SJSA1 (cell line): ENCODE measurements at places on chromosomes 5 and 9. TPM values are rescaled to one million over a fixed set of nuclear protein-coding genes. Genes with fewer than 3 reads are reported as not detected.

TMEM171 gene
- 4.5 and 8.4 TPM in 2 replicates for total RNA-seq

RLN1 gene
- total RNA-seq = not detected in 2 replicates

DNA sequence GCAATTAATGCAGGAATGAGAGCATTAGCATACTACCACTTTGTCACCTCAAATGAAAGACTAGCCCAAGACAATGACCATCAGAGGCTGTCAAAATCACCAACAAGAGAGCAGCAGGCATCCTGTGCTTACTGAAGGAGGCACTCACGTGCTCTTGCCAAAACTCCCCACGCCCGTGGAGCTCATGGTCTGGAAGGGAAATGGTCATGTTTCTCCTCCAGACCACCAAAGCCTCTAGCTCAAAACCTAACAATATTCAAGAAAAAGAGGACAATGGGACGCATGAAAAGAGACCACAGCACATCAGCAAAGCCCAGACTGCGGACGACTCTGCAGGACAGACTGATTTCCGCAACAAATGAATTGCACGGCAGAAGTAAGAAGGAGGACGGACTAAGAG lies 12.8 kb downstream of the AKNA start:
- H3K4me1 ChIP-seq = no peaks in the 10 kb centered on the region
- no peak for DNase-seq
- no peaks in the 10 kb centered on the region for H3K27me3 ChIP-seq
- H3K36me3 ChIP-seq = peaks cover 7% of the 10 kb centered on the region; the same call in 1 of the 2 replicates
- no peak overlapping the region for H3K4me3 ChIP-seq

DNA sequence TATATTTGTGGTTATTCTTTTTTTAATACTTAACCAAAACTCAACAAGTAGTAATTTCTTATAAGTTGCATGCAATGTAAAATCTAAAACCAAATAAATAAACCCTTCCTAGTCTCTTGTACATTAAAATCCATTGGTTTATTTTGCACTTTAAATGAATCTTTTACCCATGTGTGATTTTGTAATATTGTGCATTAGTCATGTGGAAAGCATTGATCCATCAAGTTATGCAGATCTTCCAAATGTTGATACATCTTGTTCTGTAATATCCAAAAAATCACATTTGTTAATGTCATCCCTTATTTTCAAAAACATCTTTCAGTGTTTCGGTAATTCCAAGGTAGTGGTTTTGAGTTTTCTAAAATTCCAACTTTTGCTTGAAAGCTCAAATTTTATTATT lies 63.3 kb downstream of the CWC27 start:
- H3K27ac ChIP-seq = no peak overlapping the region
- 0 out of 2 replicates have a peak, but pooled peaks cover 2% of the 10 kb centered on the region for H3K4me1 ChIP-seq
- no peaks in the 10 kb centered on the region for H3K36me3 ChIP-seq
- no peaks in the 10 kb centered on the region for H3K27me3 ChIP-seq

DNA sequence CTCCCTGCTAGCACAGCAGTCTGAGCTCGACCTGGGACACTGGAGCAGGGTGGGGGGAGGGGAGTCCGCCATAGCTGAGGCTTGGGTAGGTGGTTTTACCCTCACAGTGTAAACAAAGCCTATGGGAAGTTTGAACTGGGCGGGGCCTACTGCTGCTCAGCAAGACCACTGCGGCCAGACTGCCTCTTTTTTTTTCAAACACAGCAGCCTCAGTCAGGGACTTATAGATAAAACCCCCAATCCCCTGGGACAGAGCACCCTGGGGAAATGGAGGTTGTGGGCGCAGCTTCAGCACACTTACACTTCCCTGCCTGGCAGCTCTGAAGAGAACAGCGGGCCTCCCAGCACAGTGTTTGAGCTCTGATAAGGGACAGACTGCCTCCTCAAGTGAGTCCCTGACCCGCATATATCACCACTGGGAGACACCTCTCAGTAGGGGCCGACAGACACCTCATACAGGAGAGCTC lies 151.1 kb upstream of the APC start:
- DNase-seq = no peak
- no peak overlapping the region for H3K4me3 ChIP-seq
- no peaks in the 10 kb centered on the region for H3K36me3 ChIP-seq
- no peaks in the 10 kb centered on the region for H3K4me1 ChIP-seq
- H3K27ac ChIP-seq = no peak overlapping the region
- H3K27me3 ChIP-seq = no peaks in the 10 kb centered on the region

GRCh38 chr9:35424356-35425352 lies 65.3 kb upstream of the RUSC2 start:
- no peaks in the 10 kb centered on the region for H3K4me1 ChIP-seq
- no peaks in the 10 kb centered on the region for H3K36me3 ChIP-seq

DNA sequence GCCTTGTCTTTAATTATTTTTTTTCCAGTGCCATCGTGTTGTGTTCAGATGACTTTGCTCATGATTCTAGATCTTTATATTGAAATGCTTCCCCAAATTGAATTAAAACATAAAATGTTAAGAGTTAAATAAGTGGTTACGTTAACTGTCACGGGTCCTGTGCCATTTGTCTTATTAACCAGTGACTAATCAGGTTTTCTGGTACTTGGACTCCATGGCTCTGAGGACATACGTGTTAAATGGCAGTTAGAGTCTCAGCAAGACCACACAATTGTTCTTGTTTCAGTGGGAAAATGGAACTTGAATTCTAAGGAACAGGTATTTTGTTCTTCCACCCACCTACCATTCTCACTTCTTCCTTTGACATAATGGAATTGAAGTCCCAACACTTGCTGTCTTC lies 32.8 kb downstream of the ENTREP1 start:
- no peaks in the 10 kb centered on the region for H3K36me3 ChIP-seq
- H3K4me1 ChIP-seq = no peaks in the 10 kb centered on the region
- DNase-seq = no peak
- H3K4me3 ChIP-seq = no peak overlapping the region
- H3K27me3 ChIP-seq = no peaks in the 10 kb centered on the region; the same call in 1 of the 2 replicates

GRCh38 chr9:79195879-79196278 lies 375.9 kb upstream of the TLE4 start:
- H3K36me3 ChIP-seq = no peaks in the 10 kb centered on the region
- H3K27ac ChIP-seq = no peak overlapping the region
- no peak for DNase-seq
- H3K27me3 ChIP-seq = no peaks in the 10 kb centered on the region

GRCh38 chr5:163533223-163533622 lies 27.8 kb downstream of the MAT2B start:
- H3K4me1 ChIP-seq = no peaks in the 10 kb centered on the region
- peaks cover 5% of the 10 kb centered on the region for H3K27me3 ChIP-seq
- no peak overlapping the region for H3K27ac ChIP-seq
- DNase-seq = no peak
- H3K4me3 ChIP-seq = no peak overlapping the region

- H3K27me3 ChIP-seq = no peaks in the 10 kb centered on the region
- no peaks in the 10 kb centered on the region for H3K36me3 ChIP-seq
- H3K27ac ChIP-seq = no peak overlapping the region
Observed at GRCh38 chr9:9305600-9305999, 1307.2 kb downstream of the PTPRD start.

DNA sequence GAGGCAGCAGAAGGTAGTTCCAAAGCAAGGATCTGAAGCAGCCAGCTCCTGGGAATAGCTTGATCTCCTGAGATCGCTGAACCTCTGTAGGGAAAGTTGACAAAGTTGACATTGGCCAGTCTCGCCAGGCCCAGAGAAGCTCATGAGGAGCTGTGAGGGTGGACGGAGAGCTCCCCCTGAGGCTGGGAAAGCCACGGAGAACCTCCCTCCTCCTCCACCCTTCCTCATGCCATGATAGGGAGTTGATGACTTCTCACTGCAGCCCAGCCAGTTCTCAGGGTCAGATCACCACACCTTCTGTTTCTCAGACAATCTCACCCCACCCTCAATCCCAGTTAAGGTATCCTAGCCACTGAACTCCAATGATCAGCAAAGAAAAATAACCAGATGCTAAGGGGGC lies 30.4 kb upstream of the KCNV2 start:
- H3K4me3 ChIP-seq = no peak overlapping the region
- no peak overlapping the region for H3K27ac ChIP-seq
- no peaks in the 10 kb centered on the region for H3K4me1 ChIP-seq
- H3K27me3 ChIP-seq = no peaks in the 10 kb centered on the region

DNA sequence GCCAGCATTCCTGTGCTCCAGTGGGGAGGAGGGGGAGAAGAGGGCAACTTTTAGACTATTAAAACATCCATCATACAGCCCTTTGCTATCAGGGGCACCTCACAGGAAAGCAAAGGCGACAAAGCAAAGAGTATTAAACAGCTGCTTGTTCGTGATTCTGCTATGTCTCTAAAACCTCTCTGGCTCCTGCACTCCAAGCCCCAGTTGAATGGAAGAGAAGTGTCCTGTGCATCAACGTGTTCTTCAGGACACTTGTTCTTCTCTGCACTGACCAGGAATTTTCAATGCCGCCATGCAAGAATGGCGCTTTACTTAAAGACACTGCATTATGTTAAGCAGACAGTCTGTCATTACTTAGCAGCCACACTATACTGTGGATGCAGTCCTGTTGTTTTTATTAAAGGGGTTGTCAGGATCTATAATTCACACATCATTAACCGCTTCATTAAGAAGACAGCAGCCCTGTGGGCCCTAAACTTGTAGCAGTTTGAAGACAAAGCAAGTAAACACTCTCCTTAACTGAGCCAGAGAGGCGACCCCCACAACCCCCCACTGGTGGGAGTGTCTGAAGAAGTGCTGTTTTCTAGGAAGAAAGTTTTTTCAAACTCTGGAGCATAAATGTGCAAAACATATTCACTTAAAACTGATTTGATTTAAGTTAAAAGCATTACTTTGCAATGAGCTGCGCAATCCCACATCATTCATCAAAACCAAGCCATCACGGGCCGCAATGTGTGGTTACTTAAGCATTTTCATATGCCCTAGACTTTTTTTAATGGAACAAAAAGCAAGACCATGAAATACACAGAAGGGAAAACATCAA lies 164.5 kb downstream of the ZNF608 start:
- H3K27ac ChIP-seq = no peak overlapping the region
- no peak overlapping the region for H3K4me3 ChIP-seq
- H3K27me3 ChIP-seq = no peaks in the 10 kb centered on the region
- H3K36me3 ChIP-seq = no peaks in the 10 kb centered on the region

GRCh38 chr5:132808448-132808847 lies 4.7 kb upstream of the SOWAHA start:
- peaks cover 9% of the 10 kb centered on the region for H3K4me1 ChIP-seq
- no peak overlapping the region for H3K4me3 ChIP-seq
- H3K36me3 ChIP-seq = no peaks in the 10 kb centered on the region
- DNase-seq = no peak
- no peak overlapping the region for H3K27ac ChIP-seq

GRCh38 chr5:147483961-147484707 lies 25.7 kb downstream of the DPYSL3 start:
- H3K4me1 ChIP-seq = peaks cover 44% of the 10 kb centered on the region
- peak overlapping the region; percentile 93 for H3K27ac ChIP-seq
- H3K27me3 ChIP-seq = no peaks in the 10 kb centered on the region
- no peaks in the 10 kb centered on the region; the same call in 1 of the 2 replicates for H3K36me3 ChIP-seq
- DNase-seq = peak; percentile 89

GRCh38 chr5:169467041-169467771 lies 116.4 kb upstream of the SPDL1 start:
- DNase-seq = no peak
- H3K4me3 ChIP-seq = no peak overlapping the region
- no peaks in the 10 kb centered on the region for H3K36me3 ChIP-seq

DNA sequence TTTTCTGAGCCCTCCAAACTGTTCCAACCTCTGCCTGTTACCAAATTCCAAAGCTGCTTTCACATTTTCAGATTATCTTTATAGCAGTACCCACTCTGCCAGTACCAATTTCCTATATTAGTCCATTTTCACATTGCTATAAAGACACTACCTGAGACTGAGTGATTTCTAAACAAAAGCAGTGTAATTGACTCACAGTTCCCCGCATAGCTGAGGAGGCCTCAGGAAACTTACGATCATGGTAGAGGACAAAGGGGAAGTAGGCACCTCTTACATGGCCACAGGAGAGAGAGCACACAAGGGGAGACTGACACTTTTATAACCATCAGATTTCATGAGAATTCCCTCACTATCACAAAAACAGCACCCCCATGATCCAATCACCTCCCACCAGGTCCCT lies 105.0 kb downstream of the DTWD2 start:
- no peaks in the 10 kb centered on the region for H3K27me3 ChIP-seq
- no peak overlapping the region for H3K27ac ChIP-seq
- H3K4me1 ChIP-seq = no peaks in the 10 kb centered on the region
- no peak for DNase-seq
- no peaks in the 10 kb centered on the region for H3K36me3 ChIP-seq

- no peak overlapping the region for H3K4me3 ChIP-seq
- no peak for DNase-seq
- no peak overlapping the region for H3K27ac ChIP-seq
- peaks cover 9% of the 10 kb centered on the region for H3K4me1 ChIP-seq
Observed at GRCh38 chr5:175872287-175873087, 1.1 kb downstream of the CPLX2 start.

DNA sequence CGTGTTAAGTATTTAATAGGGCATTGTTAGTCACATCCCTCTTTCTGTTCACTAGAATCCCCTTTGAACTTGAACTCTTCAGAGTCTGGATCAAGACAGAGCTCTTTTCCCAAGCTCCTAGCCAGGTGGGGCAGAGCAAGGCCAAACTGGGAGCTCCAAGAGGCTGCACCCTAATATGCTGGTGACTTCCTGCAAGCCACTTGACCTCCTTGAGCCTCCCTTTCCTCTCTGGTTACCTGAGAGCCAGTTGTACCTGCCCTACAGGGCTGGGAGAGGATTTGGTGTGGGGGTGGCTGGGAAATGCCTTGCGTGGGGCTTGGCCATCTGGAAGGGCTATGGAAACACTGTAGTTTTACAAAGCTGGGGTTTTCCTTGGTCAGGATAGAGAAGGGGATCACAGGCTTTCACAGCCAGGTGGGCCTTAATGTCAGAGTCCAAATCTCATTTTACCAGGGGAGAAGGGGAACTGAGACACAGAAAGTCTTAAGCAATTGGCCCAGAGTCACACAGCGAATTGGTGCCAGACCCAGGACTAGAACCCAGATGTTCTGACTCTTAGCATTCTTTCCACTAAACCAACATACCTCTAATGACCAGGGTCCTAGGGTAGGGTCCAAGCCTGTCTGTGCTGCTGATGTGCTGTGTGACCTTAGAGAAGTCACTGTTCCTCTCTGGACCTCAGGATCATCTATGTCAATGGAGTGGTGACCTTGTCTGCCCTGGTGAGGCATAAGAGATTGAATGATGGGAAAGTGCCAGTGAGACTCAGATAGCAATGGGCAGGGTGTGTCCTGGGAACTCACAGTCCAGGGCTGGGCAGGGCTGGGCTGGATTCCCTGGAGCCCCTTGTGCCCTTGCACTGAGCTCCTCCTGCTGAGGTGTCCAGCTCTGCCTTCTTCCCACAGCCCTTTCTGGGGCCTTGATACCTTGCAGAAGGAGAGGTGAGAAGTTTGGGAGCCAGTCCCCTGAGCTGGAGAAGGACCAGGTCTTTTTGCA lies 35.8 kb downstream of the GSN start:
- 0 out of 2 replicates have a peak, but pooled peaks cover 2% of the 10 kb centered on the region for H3K4me1 ChIP-seq
- no peaks in the 10 kb centered on the region for H3K27me3 ChIP-seq
- no peak overlapping the region for H3K4me3 ChIP-seq
- H3K27ac ChIP-seq = no peak overlapping the region

DNA sequence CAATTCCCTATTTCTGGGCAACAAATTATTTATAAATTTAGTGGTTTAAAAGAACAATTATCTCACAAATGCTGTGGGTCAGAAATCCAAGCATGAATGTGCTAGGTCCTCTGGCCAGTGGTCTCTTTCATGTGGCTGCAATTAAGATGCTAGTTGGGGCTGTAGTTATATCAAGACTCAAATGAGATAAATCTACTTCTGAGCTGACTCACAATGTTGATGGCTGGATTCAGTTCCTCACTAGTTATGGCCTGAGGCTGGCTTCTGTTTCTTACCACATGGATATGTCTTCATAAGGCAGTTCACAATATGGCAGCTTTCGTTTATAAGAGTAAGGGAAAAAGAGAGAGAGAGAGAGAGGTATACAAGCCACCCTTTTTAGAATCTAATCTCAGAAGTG lies 717.0 kb downstream of the PRELID2 start:
- DNase-seq = no peak
- no peak overlapping the region for H3K27ac ChIP-seq
- no peaks in the 10 kb centered on the region for H3K36me3 ChIP-seq
- H3K4me1 ChIP-seq = no peaks in the 10 kb centered on the region
